ENCODE measurements at places on chromosomes 7 and 10. TPM values are rescaled to one million over a fixed set of nuclear protein-coding genes. Genes with fewer than 3 reads are reported as not detected.
A peak's percentile ranks its signal among the peaks of the same experiment; 100 is the strongest.

DNA sequence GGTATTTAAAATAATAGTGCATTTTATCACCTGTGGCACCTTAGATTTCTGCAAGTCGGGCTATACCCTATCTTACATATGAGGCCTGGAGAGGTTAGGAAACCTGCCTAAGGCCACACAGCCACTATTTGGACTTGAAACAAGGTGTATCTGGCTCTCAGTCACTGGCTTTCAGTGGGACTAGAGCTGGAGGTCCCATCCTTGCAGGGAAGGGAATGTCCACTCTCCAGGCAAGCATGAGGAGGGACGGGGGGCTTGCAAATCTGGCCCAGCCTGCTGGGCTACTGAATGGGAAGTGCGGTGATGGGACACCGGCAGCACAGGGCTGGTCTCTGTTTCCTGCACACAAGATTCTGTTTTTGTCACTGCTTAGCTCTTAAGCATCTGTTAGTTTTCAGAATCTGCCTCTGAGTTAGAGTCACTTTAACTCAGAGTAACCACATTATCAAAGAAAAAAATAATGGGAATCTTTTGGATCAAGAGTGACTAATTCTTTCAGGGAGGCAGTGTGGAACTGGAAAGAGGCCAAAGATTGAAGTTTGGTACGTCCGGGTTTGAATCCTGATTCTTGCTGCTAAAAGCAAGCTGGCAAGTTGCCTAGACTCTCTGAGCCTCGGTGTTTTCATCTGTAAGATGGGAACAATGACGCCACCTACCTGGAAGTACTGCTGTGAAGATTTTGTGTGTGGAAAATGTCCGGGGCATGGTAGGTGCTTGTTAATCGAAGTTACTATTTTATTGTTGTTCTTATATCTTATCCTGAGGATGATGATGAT lies 33.8 kb upstream of the HABP2 start:
- H3K27ac ChIP-seq: no peak overlapping the region
- H3K4me3 ChIP-seq: no peak overlapping the region
- H3K36me3 ChIP-seq: no peaks in the 10 kb centered on the region
- H3K4me1 ChIP-seq: peaks cover 4% of the 10 kb centered on the region
- peaks cover 10% of the 10 kb centered on the region for H3K27me3 ChIP-seq
- DNase-seq: no peak

DNA sequence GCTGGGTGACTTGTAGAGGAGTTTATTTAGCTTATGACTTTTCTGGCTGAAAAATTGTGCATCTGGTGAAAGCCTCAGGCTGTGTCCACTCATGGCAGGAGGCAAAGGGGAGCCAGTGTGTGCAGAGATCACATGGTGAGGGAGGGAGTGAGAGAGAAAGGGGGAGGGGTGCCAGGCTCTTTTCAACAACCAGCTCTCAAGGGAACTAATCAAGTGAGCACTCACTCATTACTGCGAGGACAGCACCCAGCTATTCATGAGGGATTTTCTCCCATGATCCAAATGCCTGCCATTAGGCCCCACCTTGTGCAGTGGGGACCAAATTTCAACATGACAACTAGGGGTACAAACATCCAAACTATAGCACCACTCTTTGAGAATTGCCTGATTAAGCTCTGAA lies 590.2 kb downstream of the MAGI2 start:
- H3K27me3 ChIP-seq: no peaks in the 10 kb centered on the region
- H3K27ac ChIP-seq: no peak overlapping the region
- no peaks in the 10 kb centered on the region for H3K4me1 ChIP-seq
- no peaks in the 10 kb centered on the region for H3K36me3 ChIP-seq

DNA sequence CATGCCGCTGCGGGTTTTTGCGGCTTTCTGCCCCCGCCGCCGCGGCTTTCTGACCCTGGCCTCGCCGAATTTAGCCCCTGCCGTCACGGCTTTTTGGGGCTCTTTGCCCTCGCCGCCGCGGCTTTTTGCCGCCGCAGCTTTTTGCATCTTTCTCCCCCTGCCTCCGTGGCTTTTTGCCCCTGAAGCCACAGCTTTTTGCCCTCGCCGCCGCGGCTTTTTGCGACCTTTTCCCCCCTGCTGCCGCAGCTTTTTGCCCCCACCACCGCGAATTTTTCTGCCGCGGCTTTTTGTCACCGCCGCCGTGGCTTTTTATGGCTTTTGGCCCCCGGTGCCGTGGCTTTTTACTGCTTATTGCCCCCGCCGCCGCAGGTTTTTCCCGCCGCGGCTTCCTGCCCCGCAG lies 636.5 kb downstream of the ZNF716 start:
- H3K4me1 ChIP-seq: no peaks in the 10 kb centered on the region
- no peaks in the 10 kb centered on the region for H3K27me3 ChIP-seq
- H3K36me3 ChIP-seq: no peaks in the 10 kb centered on the region
- no peak overlapping the region for H3K4me3 ChIP-seq

DNA sequence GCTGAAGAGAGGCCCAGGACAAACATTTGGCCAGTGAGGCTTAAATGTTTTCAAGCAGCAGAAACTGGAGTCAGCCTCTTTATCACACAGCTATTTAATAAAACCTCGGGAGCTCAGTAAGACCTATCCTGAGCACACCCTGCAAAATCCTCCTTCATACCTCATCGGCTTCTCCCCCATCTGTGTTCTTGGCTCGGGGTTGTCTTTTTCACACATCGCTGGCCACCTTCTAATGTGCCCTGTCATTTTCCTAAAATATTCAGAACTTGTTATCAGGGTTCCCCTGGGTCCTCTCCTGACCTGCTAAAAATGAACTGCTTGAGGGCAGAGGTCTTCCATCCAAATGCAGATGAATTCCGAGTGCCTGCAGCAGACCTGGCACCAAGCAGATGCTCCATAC lies 310.3 kb upstream of the AKR1E2 start:
- DNase-seq: no peak
- peaks cover 12% of the 10 kb centered on the region for H3K4me1 ChIP-seq
- H3K4me3 ChIP-seq: no peak overlapping the region

- H3K27ac ChIP-seq: no peak overlapping the region
- no peaks in the 10 kb centered on the region for H3K4me1 ChIP-seq
- H3K36me3 ChIP-seq: no peaks in the 10 kb centered on the region
- no peak overlapping the region for H3K4me3 ChIP-seq
- H3K27me3 ChIP-seq: no peaks in the 10 kb centered on the region
Measured at GRCh38 chr7:101832205-101832631, 14.8 kb downstream of the CUX1 start.

DNA sequence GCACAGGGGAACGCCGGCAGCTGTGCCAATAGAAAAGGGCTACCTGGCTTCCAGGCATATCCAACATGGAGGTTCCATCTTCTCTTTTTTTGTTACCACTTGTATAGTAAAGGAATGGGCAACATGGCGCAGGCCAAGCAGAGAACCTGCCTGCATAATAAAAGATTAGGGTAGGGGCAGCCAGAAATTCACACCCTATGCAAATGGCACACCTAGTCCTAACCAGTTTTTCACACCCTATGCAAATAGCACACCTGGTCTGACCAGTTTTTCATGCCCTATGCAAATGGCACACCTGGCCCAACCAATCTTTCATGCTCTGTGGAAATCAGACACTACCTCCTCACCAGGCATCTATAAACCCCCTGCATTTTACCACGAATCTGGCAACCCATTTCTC lies 369.5 kb downstream of the IPMK start:
- no peaks in the 10 kb centered on the region for H3K27me3 ChIP-seq
- no peak overlapping the region for H3K4me3 ChIP-seq
- no peak overlapping the region for H3K27ac ChIP-seq
- no peaks in the 10 kb centered on the region for H3K4me1 ChIP-seq
- H3K36me3 ChIP-seq: no peaks in the 10 kb centered on the region
- no peak for DNase-seq

DNA sequence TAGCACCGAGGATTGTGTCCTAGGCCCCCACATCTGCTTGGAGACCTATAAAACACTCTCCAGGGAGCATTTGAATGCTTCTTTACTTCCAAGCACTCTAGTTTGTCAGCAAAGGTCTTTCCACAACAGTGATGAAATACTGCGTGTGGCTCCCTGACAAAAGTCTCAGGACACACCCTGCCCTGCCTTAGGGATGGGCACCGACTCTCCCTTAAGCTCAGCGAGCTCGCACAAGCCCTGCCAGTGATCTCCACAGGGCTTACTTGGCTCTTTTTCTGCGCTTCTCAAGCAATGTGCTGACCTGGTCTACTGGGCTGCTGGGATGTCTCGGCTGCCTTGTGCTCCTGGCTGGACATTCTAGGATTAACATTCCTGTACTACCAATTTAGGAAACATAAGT lies 84.3 kb upstream of the MPP7 start:
- peaks cover 21% of the 10 kb centered on the region for H3K27me3 ChIP-seq
- H3K36me3 ChIP-seq: no peaks in the 10 kb centered on the region
- peaks cover 9% of the 10 kb centered on the region for H3K4me1 ChIP-seq
- no peak for DNase-seq
- no peak overlapping the region for H3K4me3 ChIP-seq

- H3K4me3 ChIP-seq: peak overlapping the region; percentile 95
- H3K27me3 ChIP-seq: no peaks in the 10 kb centered on the region
- peaks cover 49% of the 10 kb centered on the region for H3K4me1 ChIP-seq
- peaks cover 7% of the 10 kb centered on the region for H3K36me3 ChIP-seq
- H3K27ac ChIP-seq: peak overlapping the region; percentile 100
Measured at GRCh38 chr10:80536361-80536835, 1.3 kb upstream of the SH2D4B start.

DNA sequence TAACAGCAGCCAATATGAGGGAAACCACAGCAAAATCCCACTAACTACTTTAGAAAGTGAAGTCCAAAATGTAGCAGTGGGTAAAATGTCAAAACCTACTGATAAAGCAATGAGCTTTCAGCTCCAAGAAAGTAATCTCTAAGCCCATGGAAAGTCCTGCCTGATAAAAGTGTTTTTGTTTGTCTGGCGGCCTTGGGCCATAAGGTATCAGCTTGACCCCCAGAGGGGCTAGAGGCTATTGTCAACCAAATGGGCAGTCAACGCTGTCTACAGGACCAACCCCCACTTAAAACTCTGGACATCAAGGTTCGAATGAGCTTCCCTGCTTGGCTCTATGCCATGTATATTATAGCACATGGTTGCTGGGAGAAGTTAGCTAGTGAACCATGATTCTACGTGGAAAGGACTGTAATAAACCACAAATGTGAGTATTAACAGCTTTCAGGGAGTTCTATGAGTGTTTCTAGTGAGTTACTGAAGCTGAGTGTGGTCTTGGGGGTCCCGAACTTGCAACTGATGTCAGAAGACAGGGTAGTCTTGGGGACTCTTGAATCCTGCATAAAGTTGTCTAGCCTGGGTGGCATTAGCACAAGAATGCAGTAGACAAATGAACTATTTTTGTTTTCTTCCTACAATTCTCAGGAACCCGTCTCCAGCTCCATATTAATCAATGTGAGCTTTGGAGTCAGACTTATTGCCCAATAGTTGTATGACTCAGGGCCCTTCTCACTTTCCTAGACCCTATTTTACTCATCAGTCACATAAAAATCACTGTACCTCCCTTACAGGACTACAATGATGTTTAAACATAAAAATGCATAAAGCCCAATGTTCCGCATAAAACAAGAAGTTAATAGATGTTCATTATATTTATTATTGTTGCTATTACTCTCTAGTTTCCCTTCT lies 164.9 kb downstream of the DGKI start:
- no peak overlapping the region for H3K27ac ChIP-seq
- no peak for DNase-seq
- H3K27me3 ChIP-seq: no peaks in the 10 kb centered on the region

- H3K4me3 ChIP-seq: peak overlapping the region; percentile 87
- peaks cover 55% of the 10 kb centered on the region for H3K27me3 ChIP-seq
- H3K4me1 ChIP-seq: peaks cover 33% of the 10 kb centered on the region
- H3K27ac ChIP-seq: no peak overlapping the region
Measured at GRCh38 chr10:114632869-114633715, 25.0 kb downstream of the ABLIM1 start.

- DNase-seq: no peak
- H3K27ac ChIP-seq: no peak overlapping the region
- H3K36me3 ChIP-seq: no peaks in the 10 kb centered on the region
- peaks cover 10% of the 10 kb centered on the region for H3K4me1 ChIP-seq
- H3K27me3 ChIP-seq: no peaks in the 10 kb centered on the region
- no peak overlapping the region for H3K4me3 ChIP-seq
Measured at GRCh38 chr7:130090745-130091532, 20.6 kb downstream of the KLHDC10 start.

DNA sequence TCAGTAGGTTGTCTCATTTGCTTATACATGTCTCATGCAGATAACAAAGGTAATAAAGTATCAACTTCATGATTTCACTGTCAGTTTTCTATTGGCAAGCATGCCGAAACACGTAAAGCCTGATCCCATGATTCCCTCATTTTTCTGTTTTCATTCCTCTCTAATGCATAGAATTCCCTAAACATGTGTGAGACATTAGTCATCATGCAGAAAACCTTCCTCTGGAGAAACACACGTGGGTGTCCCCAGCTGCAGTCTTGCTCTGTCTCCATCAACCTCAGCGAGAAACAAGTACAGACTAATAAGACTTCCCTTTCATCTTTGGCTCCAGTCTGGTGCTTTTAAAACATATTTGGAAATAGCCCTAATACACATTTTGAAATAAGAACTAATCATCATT lies 432.7 kb upstream of the VSTM2A start:
- no peaks in the 10 kb centered on the region for H3K27me3 ChIP-seq
- no peak overlapping the region for H3K27ac ChIP-seq
- no peak for DNase-seq
- H3K4me1 ChIP-seq: no peaks in the 10 kb centered on the region
- no peak overlapping the region for H3K4me3 ChIP-seq
- H3K36me3 ChIP-seq: no peaks in the 10 kb centered on the region

GRCh38 chr7:100137851-100138760 lies 10.6 kb upstream of the LAMTOR4 start:
- H3K4me3 ChIP-seq: no peak overlapping the region
- H3K36me3 ChIP-seq: no peaks in the 10 kb centered on the region
- no peak for DNase-seq
- peaks cover 16% of the 10 kb centered on the region for H3K4me1 ChIP-seq
- H3K27ac ChIP-seq: no peak overlapping the region

DNA sequence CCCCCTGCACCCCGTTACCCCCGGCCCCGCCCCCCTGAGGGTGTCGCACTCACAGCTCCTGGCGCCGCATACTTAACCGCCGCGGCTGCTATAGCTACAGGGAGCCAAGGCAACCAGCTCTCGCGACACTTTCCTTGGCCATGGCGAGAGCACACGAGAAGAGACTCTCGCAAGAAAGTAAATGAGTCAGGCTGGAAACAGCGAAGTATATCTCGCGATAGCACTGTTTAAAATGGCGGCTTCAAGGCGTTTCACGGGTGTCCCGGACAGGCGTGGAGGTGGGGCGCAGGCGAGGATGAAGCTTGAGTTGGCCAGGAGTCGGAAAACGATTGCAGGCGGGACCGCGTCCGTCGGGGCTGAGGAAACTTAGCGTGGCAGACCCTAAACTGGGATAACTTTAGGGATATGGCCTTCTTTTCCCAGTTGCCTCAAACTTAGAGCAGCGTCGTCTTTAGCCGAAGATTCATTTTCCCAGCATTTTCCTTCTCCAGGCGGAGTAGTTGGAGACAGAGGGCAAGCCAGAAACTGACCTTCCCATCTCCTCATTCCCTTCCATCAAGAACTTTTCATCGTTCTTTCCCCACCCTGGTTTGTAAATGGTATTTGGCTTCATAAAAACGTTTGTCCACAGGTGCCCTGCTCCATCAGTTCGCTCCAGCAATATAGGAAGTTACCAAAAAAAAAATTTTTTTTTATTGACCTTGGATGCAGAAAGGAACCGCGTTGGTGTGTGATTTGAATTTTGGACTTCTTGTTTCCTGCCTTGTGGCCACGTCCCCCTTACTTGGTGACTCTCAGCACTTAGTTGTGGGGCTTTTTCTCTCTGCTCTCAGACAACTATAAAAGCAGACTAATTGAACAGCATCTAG lies 15.2 kb downstream of the MYOZ1 start:
- peak overlapping the region; percentile 94 for H3K4me3 ChIP-seq
- no peaks in the 10 kb centered on the region for H3K27me3 ChIP-seq
- H3K36me3 ChIP-seq: peaks cover 5% of the 10 kb centered on the region
- DNase-seq: peak; percentile 90
- peak overlapping the region; percentile 95 for H3K27ac ChIP-seq

The NKX1-2 gene
- not detected for total RNA-seq

The MUC12 gene
- total RNA-seq: 0.81 TPM

The CFTR gene
- not detected for total RNA-seq

The MARVELD1 gene
- 3.4 TPM for total RNA-seq

The FAM25A gene
- total RNA-seq: not detected

All from activated T-helper 1 cell treated with anti-CD3 and anti-CD28 coated beads, Interleukin-12 subunit alpha, Interleukin-12 subunit beta, Interleukin-2, Interleukin-4 antibody, amounts not matched to agents 30 ng/mL and 10 ng/mL and 1 ng/mL, durations not matched to agents 14 hours and 24 hours and 36 hours (primary cell).